GM20000 (cell line): ENCODE measurements at places on chromosomes 3 and 15.

DNA sequence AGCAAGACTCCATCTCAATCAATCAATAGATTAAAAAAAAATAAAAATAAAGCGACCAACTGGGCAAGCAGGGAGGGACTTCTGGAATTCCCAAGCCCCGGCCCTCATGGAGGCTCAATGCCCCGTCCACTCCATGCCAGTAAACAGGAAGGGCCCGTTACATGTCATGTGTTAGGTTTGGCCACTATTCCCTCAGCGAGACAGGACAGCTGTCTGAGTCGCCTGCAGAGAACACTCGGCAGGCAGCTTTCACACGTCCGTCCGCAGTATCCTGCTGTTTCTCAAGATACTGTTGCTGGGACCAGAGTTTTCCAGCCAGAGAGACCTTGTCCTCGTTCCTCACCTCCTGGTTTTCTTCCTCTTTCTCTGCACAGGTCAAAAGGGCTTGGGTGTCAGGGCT, 18.0 kb downstream of the TMEM44 start:
- no peak for DNase-seq

DNA sequence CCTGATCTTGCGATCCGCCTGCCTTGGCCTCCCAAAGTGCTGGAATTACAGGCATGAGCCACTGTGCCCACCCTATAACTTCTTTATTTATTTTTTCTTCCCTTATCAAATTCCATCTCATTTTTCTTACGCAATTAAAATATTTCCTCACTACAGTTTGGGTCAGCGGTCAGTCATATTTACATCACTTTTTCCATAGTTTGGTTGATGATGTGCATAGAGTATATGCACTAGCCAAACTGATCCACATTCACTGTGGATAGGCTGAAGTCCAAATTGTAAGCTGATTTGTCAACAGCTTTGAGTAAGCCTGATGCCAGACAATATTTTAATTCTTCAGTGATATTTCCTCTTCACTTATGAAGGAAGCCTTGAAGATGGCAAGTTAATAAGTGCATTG, 256.3 kb downstream of the TIGIT start:
- no peak for DNase-seq

DNA sequence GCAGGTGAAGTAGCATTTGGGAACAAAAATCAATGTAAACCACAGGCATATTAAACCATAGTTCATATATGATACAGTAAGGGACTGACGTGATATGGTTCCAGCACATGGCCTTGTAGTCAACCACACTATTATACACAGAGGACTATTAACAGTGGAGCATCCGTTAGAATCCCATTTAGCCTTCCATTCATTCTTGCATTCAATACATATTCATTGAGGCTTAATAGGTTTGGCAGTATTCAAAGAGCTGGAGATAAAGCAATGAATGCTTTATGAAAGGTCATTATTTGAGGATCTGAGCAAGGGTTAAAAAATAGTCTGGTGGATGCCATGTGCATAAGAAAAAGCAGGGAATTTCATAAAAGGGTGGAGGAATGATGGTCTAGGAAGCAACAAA, 89.1 kb downstream of the MME start:
- DNase-seq = no peak

- DNase-seq = no peak
These were observed 13.8 kb upstream of the PLA2G4D start for GRCh38 chr15:42108189-42108588.

DNA sequence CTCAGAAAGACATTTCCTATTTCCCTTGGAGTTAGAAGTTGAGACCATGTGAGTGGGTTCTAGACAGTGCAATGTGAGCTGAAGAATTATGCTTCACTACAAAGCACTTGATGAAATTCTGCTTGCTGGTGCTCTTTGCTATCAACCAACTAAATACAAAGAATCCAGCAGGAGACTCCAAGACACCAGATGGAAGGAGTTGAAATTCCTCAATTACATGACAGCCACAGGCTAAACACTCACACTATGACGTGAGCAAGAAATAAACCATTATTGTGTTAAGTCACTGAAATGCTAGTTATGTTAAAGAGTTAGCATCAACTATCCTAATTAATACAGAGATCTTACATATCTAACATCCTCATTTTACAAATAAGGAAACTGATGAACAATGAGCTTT, 8.2 kb upstream of the MAP4 start:
- DNase-seq = no peak

DNA sequence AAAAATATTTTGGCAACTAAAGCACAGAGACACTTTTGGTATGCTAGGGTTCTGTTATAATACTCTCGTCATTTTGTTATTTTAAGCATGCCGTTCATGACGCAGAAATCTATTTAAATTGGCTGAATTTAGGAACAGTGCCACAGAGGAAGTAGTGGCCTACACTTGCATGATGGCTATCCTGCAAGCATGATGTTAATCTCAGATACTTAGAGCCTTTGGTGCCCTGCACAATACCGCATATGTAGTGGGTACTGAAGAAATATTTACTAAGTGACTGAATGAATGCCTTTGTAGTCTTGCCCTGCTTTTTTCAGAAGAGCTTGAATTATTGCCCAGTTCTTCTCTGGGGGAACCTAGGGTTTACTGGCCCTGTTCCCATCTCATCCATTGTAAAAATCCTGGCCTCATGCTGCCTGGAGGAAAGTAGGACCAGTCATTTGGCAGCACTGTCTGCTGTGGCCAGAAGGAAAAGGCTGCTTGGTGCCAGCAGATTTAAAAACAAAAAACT, 79.0 kb downstream of the SERPINI1 start:
- no peak for DNase-seq

GRCh38 chr15:83346342-83346741, 61.9 kb upstream of the BNC1 start:
- DNase-seq = no peak

DNA sequence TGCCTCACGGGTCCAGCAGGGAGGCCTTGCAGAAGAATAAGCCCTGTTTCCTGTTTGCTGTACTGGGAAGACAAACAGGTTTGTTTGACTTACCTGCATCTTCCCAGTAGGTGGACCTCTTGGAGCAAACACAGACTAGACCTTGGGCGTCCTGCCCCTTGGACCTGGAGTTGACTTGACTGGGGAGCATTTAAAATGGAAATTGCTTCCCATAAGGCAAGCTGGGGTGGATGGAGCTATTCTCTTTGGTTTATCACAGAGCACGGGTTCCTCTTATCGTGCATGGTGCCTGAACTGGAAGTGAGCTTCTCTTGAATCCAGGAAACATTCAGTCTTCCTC, 151.4 kb downstream of the RPLP1 start:
- no peak for DNase-seq

- no peak for DNase-seq
These were observed 24.4 kb downstream of the TMEM45A start for GRCh38 chr3:100516838-100517237.

GRCh38 chr15:88912500-88912921, 668 bp downstream of the MFGE8 start:
- DNase-seq = peak; percentile 18

DNA sequence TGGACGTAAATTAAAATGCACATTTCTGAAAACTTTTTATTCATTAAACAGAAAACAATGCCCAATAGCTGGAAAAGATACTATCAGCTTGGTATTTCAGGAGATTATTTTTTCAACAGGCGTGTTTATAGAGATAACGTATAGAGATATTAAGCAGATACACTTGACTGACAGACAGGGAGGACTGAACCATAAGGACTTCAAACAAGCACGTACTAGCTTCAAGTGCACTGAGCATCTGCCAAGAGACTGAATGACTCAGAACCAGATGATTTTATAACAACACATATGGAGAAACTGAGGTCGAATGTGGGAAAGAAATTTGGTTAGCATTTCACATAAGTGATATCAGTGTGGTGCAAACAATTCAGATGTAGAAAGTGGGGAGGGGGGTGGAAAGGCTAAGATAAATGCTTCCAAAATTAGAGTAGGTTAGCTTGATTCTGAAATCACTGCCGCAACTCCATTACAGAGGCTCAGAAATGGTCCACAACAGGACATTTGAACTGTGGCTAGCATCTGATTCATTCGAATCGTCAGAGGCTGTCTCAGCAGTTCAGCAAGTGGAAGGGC, 103.5 kb downstream of the SEMA6D start:
- DNase-seq = no peak

GRCh38 chr15:41474941-41475340, 18.7 kb upstream of the ITPKA start:
- no peak for DNase-seq

DNA sequence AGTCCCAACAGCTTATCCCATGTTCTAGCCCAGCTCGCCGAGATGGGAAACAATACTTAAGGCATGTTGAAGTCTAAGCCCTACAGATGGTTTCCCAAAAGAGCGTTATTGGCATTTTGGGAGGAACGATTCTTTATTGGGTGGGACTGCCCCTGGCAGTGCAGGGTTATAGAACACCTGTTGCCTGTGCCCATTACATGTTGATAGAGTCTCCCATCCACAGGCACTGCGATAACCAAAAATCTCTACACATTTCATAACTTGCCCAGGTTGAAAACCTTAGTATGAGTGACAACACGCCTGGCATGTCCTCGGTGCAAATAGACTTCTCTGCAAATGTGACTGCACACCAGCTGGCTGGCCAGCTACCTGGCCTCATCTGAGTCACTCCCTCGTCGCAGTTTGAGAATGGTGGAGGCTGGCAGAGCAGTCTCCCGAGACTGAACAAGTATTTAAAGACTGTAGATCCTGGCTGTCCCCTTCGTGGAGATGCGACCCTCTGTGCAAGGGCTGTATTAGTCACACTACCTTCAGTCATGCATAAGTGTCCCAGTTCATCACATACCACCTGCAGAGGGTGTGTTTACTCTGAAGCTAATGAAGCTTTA, 18.7 kb downstream of the ZNF80 start:
- no peak for DNase-seq

DNA sequence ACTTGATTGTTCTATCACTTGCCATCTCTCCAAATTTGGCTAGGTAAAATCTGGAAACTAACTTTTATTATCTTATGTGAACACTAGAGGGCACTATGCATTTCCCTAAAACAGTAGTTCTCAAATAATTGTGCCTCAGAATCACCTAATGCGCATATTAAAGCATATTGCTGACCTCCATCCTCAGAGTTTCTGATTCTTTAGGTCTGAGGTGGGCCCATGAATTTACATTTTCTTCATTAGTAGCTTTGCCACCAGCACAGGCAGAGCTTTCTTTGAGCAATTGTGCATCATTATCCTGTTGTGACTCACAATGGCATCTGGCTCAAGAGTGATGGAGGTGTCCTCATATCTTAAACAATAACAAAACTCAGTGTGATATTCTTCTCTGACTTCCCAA, 17.5 kb upstream of the BCHE start:
- DNase-seq = peak; percentile 16

DNA sequence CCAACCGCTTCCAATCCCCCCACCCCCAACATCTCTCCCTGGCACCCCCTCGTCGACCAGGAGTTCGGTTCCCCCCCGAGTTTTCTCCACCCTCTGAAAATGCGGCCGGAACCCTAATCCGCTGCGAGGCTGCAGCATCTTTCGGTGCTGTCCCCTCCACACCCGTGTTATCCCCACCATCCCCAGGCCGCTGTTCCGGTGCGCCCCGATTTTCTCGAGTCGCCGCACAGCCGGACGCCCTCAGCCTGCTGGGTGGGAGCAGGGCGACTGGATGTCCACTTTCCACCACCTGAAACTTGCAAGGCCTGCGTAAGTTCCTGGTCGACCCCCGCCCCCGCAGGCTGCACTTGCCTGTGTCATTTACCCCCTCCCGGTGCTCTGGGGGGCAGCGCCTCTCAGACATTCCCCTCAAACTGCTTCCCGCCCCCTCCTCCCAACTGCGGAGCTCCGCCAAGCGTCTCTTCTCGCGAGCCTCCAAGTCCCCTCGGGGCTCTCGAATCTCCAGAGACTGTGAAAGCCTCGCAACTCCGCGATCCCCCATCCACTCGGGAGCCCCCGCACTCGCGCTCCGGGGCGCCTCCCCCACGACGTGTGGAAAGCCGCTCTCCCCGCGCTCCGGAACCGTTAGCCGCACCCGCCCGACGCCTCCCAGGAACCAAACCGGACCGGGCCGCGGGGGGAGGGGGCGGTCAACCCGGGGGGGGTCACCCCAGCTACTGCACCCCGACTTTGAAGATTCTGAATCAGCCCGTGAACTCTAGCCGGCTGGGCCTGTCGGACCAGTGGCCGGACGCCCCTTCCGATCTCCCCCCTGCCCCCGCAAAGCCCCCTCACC, 566 bp downstream of the ETV5 start:
- DNase-seq = peak; percentile 73

DNA sequence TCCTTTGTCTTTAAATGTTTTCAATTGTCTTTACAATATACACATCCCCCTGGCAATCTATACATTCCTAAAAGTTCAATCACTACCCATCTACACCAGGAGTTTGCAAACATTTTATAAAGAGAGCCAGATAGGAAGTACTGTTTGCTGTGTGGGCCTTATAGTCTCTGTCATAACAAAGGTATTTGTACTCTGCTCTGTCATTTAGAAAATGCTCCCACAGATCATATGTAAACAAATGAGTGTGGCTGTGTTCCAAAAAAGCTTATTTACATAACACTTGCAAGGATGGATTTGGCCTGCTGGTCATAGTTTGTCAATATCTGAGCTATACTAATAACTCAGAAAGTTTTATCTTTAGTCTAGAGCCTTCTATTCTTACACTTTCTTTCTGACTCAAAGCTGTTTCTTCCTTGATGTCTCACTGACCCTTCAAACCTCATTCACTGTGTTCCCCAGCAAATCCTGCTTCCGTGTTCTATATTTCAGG, 511.9 kb downstream of the GBE1 start:
- DNase-seq = peak; percentile 2

- DNase-seq = peak; percentile 99
These were observed at the start of gene TPRA1 for GRCh38 chr3:127590593-127591465. Gene TPRA1, minus strand, starts transcription at chr3:127590733. Its CDS starts 10,587 bp downstream, at chr3:127580146.

- DNase-seq = no peak
These were observed 280.8 kb upstream of the ROPN1 start for GRCh38 chr3:124272605-124273151.

DNA sequence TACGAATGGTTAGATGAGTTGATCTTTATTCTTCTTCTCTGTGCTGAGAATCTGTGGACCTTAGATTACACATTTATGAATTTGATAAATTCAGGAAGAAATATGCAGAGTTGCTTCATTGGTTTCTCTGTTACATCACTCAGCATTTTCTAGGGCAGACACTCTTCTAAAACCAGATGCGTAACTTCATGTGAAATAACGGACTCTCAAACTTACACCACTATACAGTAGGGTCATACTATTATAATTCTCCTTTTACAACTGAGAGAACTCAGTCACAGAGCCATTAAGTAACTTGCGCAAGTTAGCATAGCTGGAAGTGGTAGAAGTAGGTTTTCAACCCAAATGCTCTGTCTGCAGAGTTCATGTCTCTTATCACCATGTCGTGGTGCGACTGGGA, 5.7 kb downstream of the TMEM207 start:
- DNase-seq = no peak

- no peak for DNase-seq
These were observed 147.5 kb upstream of the MBNL1 start for GRCh38 chr3:152121270-152121636.

GRCh38 chr15:67691450-67691849, 133.9 kb upstream of the SKOR1 start:
- no peak for DNase-seq

- no peak for DNase-seq
These were observed 70.5 kb downstream of the PLOD2 start for GRCh38 chr3:146090521-146090920.
